ENCODE measurements at places on chromosomes 16 and 17.

DNA sequence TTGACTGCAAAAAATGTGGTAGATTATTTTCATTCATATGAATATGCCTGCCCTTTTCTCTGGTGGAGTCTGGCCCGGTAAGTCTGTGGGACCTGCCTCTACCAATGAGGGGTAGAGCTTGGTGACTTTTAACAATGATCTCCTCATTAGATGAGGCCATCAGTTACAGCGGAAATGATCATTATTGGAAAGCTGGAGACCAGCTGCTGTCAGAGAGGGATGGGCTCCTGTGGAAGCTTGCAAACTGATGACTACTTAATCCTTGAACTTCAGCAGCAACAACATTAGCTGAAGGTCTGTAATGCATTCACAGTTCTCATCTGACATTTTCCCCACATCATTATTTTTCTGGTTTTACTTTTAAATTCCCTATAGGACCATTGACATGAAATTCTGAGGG is 194.1 kb downstream of the CDH13 start:
- no peak for DNase-seq

DNA sequence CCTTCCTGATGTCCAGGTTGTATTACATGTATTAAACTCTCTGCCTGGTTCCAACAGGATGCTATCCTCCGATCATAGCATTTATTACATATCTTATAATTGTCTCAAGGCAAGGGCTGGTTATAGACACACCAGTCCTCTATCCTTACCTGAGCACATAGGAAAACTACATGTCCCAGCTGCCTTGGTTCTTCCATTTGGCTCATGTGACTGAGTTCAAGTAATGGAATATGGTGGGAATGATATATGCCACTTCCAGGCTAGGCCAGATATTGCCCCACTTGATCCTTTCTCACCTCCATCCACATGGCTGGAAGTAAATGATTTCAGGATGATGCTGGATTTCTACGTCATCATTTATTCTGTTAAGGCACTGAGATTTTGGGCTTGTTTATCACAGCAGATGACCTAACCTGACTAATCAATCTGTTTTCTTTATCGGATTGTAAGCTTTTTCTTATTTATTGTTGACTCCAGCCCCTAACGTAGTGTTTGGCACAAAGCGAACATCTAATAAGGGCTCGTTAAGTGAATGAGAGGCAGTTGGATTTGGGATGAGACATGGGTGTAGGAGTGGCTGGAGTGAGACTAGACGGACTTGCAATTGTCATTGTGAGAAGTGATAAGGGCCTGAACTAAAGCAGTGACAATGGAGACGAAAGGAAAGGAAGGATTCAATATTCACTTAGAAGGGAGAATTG is 8.2 kb upstream of the SHISA9 start:
- DNase-seq = no peak

DNA sequence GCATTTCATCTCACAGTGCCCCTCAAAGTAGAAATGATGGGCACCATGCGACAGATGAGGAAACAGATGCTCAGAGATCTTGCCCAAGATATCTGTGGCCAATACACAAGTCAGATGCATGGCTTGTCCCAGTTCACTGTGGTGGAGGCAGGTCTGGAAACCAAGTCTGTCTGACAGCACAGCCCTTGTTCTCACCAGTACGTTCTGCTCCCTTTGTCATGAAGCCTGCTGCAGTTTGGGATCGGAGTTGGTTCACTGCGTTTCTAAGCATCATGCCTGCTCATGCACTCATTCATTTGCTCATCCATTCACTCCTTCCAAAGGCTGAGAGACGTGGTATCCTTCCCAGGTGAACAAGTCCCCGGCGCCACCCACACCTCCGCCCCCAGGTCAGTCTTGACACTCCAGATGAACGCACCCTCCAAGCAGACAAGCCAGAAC is 27.2 kb upstream of the MEAK7 start:
- no peak for DNase-seq

GRCh38 chr16:65538976-65539375 is 417.1 kb upstream of the CDH11 start:
- no peak for DNase-seq

DNA sequence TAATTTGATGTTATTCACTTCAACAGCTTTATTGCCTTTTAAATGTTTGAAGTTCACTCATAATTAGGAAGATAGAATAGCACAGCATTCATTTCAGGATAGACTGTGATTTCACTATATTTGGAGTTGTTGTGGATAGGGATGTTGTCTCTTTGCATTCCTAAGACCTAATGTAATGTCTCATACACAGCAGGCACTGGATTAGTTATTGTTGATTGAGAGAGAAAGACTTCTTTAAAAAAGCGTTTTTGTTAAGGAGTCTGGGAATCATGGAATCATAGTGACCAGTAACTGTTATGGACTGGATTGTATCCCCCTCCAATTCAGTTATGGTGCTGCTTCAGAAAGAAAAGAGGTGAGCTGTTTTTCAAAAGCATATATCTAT is 122.0 kb downstream of the USP22 start:
- no peak for DNase-seq

DNA sequence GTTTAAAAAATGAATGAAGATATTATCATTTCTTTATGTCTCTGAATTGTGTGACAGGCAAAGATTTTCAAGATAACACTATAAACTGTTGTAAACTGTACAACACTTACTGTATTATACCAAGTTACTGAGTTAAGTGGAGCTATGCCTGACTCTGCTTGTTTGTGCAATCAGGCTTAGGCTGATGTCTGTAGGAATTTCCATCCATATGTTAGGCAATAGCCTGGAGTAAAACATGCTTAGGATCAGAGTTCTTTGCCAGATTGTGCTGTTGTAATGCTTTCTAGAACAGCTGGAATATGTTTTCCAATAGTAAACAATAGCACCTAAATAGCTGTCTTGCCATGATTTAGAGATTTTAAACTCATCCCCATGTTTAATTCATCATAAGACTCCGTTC is 1496.7 kb downstream of the CDH11 start:
- no peak for DNase-seq

- DNase-seq = peak; percentile 63
These were observed 46.6 kb downstream of the NUP93 start for GRCh38 chr16:56776562-56776961.

Measured in ovary (tissue), 10 donors.